ENCODE measurements at places on chromosomes 3 and 15. TPM values are rescaled to one million over a fixed set of nuclear protein-coding genes. Genes with fewer than 3 reads are reported as not detected.

The FSIP1 gene
- 1.8 TPM for total RNA-seq

- peak; percentile 75 for DNase-seq
These were observed 538 bp downstream of the ATOSA start for GRCh38 chr15:52678468-52679231.

DNA sequence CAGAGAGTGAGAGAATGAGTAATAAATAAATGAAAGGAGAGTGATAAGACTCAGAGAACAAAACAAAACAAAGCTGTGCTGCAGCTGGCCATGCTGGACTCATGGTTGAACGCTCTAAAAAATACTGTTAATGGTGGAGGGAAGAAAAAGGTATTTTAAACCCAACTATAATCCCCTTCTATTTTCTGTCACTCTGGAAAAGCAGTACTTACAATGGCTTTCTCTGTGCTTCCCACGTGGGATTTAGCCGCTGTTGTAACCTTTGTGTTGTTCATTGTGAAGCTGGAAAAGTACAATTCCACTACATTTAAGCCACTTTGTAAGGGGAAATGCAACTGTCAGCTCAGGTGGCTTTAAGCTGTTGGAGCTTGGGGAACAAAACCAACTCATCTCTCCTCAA is 917.7 kb downstream of the IGSF11 start:
- DNase-seq, result no peak

DNA sequence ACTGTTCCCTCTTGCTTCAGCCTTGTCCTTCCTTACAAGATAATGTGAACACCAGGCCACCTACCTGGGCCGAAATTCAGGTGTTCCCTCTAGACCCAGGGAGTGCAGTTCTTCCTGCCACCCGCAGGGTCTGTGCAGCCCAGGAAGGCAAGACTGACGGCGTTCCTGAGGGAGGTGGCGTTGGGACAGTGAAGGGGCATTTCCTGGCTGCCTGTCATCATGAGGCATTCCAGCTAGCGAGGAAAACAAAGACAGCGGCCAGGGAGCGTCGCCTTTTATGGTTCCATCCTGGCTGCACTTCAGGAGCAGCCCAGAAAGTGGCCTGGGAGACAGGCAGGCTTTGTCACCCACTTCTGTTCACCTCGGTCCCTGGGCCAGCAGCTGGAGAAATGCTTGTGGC is 84.8 kb upstream of the WNT5A start:
- DNase-seq, result peak; percentile 84

All from heart left ventricle (tissue), 16 donors.